D341Med (cell line): ENCODE measurements at places on chromosomes 3 and 15.

- peak; percentile 64 for DNase-seq
Measured at GRCh38 chr3:183178833-183179549, 16.5 kb upstream of the LAMP3 start.

DNA sequence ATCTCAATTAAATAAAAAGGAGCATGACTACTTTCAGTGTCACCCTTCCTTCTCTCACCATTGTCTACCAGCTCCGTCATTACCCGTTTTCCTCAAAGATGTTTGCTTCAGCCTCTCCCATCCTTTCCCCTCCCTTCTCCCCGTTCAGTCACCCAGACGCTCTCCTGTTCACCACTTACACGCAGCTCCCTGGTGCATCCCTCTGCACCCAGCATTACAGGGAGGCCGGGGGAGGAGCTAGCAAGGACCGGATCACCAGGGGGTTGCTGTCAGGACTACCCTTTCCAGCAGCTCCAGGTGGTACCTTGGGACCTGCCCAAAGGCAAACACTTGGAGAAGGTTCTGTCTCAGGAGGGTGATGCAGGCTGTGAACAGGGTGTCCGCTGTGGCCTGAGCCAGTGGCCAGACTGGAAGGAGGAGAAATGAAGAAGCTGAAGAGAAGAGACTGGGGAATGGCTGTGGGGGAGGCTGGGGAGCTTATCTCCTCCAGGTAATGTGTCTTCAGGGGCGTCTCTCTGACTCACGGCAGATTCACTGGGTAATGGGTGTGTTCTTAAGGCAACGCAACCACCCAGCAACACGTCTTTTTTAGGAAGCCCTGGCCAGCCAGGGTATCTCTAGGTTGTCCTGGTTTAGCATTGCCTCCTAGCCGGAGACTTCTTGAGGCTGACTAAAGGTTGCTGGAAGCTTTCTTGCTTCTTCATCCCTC is 21.8 kb upstream of the BDH1 start:
- no peak for DNase-seq

DNA sequence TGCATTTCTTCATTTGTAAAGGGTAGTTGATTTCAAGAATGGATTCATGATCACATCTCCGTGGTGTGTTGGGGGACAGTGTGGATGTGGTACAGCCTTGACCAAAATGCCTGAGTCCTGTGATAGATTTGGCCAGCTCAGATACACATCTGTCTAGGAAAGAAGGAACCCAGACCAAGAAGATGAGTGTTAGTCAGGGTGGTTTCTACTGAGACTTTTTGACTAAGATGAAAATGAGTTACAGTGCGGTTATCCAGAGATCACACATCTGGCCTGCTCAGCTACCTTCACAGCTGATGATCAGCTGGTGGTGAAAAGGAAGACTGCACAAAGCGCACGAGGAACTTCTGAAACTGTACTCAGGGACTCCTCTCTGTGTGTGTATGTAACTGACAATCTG is 68.0 kb downstream of the FNDC3B start:
- DNase-seq: no peak

- no peak for DNase-seq
Measured at GRCh38 chr3:127019449-127019848, 36.5 kb downstream of the PLXNA1 start.

GRCh38 chr3:28978092-28978491 is 302.8 kb upstream of the RBMS3 start:
- DNase-seq: no peak

DNA sequence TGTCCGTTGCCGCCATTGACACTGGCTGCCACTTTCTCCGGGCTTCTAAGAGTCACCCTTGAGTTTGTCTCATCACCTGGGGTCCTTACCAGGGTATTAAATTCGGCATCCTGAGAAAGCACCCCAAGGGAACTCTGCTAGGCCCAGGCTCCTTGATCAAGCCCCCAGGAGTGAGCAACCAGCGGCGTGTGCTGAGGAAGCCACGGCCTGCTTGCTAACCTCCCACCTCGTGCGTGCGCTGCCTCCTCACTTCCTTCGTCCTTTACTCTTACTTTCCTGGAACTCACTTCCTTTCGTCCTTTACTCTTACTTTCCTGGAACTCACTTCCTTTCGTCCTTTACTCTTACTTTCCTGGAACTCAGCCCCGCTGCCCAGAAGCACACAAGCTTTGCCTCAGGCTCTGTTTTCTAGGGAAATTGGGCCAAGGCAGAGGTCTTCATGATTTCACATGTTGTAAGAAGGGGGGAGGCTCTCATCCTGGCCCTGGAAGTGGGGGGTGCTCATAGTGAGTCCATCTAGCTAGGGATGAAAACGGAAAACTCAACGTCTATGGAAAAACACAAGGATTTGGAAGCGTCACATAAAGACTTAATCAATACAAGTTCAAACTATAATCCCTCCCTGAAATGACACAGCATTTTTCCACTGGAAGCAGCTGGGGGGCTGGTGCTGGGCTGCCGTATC is 36.7 kb upstream of the BDH1 start:
- DNase-seq: no peak

- no peak for DNase-seq
Measured at GRCh38 chr3:71078723-71079525, 504.6 kb downstream of the FOXP1 start.

DNA sequence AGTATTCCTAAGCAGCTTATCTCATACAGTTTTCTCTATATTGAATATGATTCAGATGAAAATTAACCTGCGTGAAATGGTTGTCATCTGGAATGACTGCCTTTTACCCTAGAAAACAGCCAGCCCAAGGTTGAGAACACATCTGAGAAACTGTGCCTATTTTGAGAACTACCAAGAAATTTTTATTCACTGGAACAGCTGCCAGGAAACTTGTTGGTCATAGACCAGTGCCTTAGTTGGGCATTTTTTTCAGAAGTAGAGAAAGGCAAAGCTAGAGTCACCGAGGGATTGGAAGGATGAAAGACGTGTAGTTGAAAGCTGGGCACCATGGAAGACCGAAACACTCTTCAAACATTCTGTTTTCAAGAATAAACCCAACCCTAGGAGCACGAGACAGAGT is 277.1 kb downstream of the LPP start:
- DNase-seq: no peak

DNA sequence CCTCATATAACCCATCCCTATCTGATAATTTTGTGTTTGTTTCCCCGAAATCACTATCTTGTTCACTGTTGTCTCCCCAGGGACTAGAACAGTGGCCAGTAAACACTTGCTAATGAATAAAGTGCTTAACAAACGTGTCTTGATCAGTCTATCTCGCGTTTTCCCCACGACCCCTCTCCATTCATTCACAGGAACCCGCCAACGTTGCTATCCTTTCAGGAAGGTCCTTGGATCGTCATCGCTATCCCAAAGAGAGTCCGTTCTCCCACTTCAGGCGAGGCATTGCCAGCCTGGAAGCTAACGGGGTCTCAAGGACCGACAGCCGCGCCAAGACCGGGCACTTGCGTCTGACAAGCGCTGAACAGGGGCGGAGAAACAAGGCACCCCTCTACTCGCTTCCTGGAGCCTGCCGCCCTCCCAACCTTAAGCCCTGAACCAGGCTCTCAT is 344 bp downstream of the LINS1 start:
- DNase-seq: no peak

DNA sequence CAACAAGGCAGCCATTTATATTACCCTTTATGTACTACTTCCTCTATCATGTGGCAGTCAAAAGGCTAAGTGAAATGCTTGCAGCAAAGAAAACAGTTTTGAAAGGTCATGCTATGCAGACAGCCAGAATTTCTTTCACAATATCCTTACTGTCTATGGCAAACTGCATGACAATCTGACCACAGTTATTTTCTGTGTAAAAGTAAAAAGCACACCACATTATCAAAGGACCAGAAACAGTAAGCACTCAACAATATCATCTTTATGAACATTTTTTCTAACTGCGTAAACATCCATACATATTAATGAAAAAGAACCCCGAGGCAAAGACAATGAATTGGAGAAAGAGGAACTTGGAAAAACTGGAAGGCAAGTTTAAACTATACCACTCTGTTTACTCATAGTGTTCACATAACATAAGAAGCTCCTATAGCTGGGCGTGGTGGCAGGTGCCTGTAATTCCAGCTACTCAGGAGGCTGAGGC is 47.9 kb downstream of the PIK3CB start:
- no peak for DNase-seq

DNA sequence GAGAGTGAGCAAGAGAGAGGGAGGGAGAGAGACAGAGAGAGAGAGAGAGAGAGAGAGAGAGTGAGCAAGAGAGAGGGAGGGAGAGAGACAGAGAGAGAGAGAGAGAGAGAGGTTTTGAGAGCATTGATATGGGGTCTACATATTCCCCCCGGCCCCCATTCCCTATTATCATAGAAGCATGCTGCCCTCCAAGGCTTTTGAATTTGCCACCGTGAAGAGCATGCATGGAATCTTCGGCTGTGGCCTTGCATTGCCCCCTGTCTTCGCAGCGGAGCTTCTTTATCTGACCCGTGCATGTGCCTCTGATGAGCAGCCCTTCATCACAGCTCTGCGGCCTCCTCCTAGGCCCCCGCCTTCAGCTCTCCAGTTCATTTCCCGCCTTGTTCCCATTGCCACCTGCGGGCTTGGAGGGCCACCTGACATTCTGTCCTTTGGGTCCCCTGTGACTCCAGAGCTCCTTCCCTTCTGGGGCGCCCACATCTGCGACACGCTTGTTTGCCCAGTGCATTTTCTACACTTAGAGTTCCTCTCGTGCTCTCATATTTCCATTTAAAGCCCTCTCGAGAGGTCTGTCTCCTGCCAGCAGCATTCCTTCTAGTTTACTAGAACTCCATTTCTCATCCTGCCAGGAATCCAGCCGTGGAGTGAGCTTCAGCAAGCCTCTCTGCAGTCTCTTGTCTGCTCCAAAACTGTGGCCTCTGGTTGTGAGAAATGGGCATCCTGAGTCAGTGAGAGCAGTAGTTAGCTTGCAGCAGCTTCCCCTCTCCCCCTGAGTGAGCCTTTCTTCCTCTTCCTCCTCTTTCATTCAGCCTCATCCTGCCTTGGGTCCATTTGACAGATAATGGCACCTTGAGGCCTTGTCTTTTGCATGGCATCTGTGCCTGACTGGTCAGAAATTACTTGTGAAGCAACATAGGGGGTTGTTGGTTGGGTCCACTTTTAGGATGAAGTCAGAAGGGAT is 25.3 kb downstream of the LPP start:
- no peak for DNase-seq

DNA sequence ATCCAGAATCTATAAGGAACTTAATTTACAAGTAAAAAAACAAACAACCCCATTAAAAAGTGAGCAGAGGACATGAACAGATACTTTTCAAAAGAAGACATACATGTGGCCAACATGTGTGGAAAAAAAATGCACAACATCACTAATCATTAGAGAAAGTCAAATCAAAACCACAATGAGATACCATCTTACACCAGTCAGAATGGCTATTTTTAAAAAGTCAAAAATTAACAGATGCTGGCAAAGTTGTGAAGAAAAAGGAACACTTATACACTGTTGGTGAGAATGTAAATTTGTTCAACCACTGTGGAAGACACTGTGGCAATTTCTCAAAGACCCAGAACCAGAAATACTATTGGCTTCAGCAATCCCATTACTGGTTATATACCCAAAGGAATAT is 830.0 kb upstream of the ALCAM start:
- DNase-seq: no peak

GRCh38 chr3:141812084-141812483 is 48.9 kb downstream of the GRK7 start:
- no peak for DNase-seq

DNA sequence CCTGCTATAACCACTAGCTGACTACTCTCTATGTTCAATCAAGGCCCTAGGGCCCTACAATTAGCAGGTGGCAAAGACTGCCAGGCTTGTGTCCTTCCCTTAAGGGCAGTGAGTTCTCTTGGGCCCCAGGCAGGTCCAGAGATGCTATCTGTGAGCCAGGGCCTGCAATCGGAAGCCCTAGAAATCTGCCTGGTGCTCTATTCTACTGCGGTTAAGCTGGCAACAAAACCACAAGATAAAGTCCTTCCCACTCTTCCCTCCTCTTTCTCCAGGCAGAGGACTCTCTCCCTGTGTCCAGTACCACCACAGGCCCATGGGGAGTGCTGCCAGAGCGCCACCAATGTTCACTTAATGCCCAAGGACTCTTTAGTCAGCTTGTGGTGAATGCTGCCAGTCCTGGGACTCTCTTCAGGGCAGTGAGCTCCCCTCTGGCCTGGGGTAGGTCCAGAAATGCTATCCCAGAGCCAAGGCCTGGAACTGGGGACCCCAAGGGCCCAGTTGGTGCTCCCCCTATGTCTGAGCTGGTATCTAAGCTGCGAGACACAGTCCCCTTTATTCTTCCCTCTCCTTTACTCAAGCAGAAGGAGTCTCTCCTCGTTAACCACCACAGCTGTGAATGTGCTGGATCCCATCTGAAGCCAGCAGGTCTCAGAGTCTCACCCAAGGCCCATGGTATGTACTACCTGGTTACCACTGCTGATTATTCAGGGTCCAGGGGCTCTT is 34.7 kb downstream of the XXYLT1 start:
- peak; percentile 1 for DNase-seq

GRCh38 chr15:38127306-38127771 is 125.3 kb upstream of the SPRED1 start:
- no peak for DNase-seq
